ENCODE measurements at places on chromosomes 7 and 10.

- no peak for DNase-seq
Observed at GRCh38 chr7:25527665-25528170, 299.4 kb upstream of the NPVF start.

DNA sequence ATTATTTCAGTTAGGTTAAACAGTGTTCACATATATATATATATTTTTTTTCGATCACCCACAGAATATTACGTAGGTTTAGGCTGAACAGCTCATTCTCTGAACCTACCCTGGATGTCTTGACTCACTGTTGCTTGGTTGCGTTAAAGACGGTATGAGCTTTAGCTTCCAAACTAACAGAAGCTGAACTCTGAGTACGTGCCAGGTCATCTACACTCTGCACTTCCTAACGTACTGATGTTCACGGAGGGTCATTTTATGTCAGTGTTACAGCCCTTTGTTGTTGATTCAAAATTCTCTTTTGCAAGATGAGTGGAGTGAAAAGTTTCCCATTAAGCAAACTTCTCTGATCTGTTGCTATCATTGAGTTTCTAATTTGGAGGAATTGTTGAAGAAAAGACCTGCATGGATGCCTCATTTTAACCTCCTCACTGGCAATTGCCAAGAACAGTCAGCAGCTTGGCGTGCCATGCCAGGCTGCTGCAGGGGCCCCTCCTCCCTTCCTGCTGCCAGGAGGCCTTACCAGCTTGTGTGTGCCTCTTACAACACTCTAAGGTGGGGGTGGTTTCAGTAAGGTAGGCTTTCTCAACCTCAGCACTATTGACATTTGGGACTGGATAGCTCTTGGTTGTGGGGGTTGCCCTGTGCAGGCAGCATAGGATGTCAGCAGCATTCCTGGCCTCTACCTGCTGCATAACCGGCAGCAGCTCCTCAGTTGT, 44.3 kb downstream of the INSYN2A start:
- no peak for DNase-seq

DNA sequence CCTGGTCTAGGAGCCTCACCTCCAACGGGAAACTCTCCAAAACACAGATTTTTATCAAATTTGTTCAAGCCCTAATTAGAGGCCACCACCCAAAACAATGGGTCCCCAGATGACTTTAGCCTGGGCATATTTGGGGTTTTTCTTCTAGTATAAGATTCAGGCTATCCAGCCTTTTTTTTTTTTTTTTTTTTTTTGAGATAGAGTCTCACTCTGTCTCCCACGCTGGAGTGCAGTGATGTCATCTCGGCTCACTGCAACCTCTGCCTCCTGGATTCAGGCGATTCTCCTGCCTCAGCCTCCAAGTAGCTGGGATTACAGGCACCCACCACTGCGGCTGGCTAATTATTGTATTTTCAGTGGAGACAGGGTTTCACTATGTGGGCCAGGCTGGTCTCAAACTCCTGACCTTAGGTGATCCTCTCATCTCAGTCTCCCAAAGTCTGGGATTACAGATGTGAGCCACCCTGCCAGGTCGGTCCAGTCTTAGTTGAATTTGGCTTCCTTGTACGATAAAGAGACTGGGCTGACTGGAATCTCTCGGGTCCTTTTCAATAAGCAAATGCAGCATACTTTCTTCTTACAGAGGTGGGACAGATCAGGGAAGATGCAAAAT, 91.4 kb upstream of the KLF6 start:
- DNase-seq: no peak

DNA sequence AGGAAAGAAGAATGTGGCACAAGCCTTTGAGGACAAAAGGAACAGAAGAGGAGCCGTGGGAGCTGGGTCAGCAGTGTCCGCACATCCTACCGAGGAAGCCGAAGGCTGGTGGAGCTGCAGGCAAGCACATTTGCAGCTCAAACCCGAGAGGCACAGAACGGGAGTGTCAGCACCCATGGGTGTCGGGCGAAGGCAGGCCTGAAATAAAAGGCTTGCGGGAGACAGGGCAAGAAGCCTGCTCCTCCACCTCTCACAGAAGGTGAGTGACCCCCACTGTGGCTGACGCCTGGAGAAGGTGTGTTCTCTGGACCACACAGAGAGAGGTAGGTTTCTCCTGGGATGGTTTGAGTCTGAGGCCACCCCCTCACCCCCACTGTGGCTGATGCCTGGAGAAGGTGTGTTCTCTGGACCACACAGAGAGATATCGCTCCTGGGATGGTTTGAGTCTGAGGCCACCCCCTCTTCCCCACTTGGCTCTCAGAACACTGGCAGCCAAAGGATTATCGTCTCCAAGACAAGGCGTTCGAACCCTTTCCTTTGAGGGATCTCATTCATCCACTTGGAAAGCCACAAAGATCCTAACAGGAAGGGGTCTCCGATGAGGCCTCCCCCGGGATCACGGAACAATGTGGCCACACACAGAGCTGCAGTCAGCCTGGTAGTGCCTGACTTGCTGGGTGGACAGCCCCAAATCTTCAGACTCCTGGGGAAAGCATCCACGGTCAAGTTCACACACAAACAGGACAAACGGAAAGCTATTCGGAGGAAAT, 21.6 kb upstream of the GTPBP4 start:
- no peak for DNase-seq

GRCh38 chr10:78471723-78472550, 438.3 kb downstream of the RPS24 start:
- peak; percentile 70 for DNase-seq

- DNase-seq: no peak
Observed at GRCh38 chr10:49739426-49739825, 22.7 kb downstream of the OGDHL start.

DNA sequence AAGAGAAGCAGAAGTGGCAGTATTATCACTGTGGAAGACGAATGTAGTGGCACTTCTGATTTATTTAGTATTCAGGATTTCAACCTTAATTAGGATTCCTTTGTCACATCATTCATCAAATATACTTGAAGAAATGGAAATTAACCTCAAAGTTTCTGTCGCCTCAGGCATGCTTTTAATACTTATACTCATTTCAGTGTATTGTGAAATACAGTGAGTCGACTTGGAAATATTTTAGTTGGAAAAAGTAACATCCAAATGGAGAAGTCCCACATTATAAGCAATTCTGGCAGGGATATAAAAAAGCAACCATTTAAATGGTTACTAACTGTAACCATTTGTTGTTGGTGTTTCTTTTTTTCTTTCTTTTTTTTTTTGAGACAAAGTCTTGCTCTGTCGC, 648.8 kb downstream of the ARL4A start:
- no peak for DNase-seq

- DNase-seq: no peak
Observed at GRCh38 chr7:45101748-45102147, 9.7 kb downstream of the TBRG4 start.

DNA sequence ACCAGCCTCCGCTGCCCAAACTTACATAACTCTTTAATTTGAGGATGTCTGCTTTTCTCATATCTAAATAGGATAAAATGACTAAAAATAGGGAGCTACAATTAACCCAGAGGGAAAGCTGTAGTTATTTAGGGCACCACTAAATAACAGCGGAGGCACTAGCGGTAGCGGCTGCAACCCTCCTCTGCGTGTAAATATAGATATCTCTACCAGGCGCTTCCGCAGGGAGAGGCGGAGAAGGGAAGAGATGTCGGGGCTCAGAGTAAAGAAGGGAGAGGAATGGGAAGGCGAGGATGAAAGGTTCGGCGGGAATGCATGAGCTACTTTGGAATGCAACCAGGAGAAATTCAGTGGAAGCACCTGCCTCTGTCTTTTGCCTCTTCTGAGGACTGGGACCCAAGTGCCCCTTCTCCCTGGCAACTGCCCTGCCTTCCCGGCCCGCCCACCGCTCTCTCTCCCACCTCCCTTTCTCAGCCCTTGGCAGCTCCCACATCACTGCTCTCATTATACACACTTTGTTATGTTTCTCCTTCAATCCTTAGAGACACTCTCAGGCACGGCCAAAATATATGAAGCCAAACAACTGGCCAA, 698.3 kb downstream of the PARD3 start:
- DNase-seq: no peak

- peak; percentile 15 for DNase-seq
Observed at GRCh38 chr10:107409522-107409921, 245.0 kb upstream of the SORCS1 start.

GRCh38 chr7:34281260-34281659, 375.9 kb downstream of the BMPER start:
- no peak for DNase-seq

DNA sequence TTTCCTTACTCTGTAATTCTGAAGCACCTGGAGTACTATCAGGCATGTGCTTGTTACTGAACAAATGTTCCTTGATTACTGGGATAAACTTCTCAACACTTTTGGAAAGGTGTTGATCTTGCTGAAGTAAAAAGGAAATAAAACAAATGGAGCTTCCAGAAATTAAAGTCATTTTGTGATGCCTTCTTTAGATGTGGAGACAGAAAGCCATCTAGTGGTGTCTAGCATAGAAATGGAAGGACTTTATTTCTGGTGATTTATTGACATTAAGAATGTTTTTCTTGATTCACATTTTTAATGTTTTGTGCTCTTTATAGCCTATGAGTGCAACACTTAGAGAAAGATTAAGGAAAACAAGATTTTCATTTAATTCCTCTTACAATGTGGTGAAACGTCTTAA, 1.4 kb downstream of the SFR1 start:
- no peak for DNase-seq

GRCh38 chr7:10707519-10707918, 266.2 kb upstream of the PHF14 start:
- peak; percentile 3 for DNase-seq

DNA sequence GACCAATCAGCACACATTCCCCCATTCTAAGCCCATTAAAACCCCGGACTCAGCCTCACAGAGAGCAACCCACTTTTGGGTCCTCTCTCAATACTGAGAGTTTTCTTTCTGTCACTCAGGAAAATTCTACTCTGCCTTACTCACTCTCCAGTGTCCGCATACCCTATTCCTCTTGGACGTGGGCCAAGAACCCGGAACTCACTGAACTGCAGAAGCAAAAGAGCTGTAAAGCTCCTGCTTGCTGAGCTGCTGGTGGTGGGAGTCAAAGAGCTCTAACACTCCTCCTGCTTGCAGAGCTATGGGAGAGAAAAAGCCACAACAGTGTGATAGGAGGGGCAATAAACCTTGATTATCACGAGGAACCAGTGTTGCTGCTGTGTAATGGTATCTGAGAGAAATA, 386.9 kb downstream of the POM121L12 start:
- peak; percentile 9 for DNase-seq

- no peak for DNase-seq
Observed at GRCh38 chr7:66082886-66083415, 7.3 kb downstream of the ASL start.

DNA sequence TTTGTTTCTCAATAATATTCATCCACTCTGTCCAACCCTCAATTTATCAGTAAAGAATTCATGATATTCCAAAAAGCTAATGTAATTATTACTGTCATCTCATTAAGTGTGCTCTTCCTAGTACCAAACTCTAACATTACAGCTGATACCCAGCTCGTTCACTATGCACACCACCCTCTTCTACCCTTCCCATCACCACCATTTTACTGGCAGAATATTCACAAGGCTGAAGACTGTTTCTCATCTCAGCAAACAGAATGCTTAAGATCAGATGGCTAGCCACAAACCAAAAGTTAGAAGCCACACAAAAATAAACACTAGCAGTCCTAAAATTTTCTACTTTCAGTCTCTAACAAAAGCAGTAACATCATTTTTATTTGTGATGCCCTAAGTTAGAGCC, 121.5 kb downstream of the SRPK2 start:
- no peak for DNase-seq
